ENCODE measurements at places on chromosomes 7 and 10. TPM values are rescaled to one million over a fixed set of nuclear protein-coding genes. Genes with fewer than 3 reads are reported as not detected.

DNA sequence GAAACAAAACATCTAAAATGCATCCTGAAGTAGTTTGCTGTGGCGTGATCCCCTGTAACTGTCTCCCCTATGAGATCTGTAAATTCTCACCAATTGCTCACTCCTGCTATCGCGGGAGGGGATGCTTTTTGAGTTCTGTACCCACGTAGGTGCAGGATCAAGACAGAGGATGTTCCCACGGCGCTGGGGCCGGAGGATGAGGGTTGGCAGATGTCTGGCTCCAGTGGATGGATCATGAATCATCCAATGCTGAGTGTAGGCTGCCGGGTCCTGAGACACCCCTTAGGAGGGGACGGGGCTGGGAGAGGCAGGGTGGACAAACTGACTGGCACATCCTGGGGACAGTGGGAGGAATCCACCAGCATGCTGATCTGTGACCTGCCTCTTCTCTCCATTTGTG lies 224.4 kb downstream of the USP6NL start:
- no peak for DNase-seq

DNA sequence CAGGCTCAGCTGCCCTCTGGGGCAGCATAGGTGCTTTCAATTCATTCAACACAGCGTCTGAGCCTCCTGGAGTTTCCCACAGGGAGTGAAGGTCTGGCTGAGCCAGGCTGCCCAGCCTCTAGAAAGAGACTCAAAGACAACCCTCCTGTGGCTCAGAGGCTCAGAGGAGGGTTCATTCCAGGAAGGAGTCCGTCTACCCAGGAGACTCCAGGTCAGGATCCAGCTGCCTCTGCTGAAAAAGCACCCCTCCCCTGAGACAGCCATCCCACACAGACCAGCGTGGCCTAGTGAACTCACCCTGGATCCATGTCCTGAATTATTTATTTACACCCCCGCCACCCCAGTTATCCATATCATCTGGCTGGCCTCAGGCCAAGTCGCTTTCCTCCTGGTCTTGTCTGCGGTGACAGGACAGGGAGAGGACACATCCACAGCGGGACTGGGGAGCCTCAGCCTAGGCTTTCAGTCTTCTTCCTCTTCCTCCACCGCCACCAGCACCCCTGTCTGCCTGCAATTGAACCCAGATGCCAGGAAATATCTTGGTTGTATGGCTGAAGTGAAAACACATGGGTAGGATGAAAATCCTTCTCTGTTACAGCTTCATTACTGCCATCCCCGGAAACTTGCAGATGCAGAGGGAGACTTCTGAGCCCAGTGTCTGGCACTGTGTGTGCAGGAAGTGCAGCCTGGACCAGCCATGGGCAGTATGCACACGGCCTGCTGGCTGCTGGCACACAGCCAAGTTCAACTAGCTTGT lies 44.0 kb upstream of the COL13A1 start:
- peak; percentile 44 for DNase-seq

DNA sequence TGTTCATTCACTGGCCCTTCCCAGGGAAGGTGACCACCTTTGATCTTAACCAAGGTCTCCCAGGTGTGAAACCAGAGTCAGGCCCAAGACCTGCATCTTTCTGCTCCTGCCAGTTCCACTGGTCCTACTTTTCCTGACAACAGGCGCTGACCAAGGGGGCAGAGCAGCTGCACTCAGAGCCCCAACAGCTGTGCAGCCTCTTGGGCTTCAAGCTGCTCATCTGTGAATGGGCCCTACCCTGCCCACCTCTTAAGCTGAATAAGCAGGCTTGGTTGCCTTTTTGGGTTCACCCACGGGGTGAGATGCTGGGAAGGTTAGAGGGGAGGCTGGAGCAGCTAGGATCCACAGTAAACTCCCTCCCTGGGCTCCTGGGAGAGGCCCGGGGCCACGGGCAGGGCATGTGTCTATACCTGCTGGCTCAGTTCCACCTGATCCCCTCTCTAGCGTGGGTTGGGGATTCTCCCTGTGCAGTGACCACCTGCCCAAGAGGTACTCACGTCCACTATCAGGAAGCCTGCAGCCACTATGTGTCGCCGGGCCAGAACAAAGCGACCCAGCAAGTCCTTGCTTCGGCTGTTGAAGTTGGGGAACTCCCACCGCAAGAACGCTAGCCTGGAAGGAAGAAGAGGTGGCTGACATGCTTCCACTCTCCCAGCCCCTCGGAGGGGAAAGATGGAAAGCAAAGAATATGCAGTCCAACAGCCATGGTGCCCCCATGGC lies 10.6 kb downstream of the TBRG4 start:
- DNase-seq = no peak

- DNase-seq = no peak
These were observed 46.5 kb upstream of the ITGB8 start for GRCh38 chr7:20284003-20284770.

DNA sequence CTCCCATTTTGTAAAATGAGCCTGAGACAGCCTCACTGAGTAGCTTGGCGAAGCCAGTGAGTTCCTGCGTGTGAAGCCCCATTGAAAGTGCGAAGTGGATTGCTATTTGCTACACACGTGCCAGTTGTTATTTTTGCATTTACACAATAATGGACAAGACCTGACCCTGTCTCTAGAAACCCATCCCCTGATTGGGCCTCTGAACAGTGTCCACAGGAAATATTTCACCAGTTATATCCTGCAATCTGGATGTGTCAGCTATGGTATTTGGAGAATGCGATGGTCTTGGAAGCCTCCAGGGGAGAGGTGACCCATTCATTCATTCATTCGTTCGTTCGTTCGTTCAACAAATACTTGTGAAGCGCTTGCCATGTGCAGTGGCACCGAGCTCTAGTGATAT lies 37.1 kb downstream of the COL13A1 start:
- peak; percentile 81 for DNase-seq

DNA sequence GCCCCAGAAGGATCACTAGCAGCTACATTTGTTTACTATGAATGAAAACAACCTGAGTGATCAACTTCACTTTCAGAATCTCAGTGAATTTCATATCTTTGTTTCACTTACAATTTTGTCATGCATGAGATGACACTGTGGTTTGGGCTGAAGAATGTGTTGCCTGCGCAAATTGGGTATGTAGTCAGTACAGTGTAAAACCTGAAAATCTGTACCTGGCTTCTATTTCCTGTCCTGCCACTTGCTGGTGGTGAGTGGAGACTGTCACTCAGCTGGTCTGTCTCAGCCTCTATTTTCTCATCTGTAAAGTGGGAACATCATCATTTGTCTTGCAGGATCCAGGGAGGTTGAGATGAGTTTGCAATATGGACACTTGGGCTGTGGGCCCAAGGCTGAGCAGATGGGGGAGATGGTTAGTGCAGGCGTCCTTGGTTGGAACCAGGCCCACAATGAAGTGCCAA lies 118.0 kb downstream of the WDFY4 start:
- DNase-seq = no peak

GRCh38 chr10:54799506-54799905 lies 1.5 kb downstream of the PCDH15 start:
- DNase-seq = no peak

The ACSM6 gene
- not detected for total RNA-seq

- DNase-seq = no peak
These were observed 37.2 kb downstream of the HTRA1 start for GRCh38 chr10:122498521-122498920.

GRCh38 chr7:21722371-21722770 lies 179.5 kb downstream of the DNAH11 start:
- DNase-seq = no peak

DNA sequence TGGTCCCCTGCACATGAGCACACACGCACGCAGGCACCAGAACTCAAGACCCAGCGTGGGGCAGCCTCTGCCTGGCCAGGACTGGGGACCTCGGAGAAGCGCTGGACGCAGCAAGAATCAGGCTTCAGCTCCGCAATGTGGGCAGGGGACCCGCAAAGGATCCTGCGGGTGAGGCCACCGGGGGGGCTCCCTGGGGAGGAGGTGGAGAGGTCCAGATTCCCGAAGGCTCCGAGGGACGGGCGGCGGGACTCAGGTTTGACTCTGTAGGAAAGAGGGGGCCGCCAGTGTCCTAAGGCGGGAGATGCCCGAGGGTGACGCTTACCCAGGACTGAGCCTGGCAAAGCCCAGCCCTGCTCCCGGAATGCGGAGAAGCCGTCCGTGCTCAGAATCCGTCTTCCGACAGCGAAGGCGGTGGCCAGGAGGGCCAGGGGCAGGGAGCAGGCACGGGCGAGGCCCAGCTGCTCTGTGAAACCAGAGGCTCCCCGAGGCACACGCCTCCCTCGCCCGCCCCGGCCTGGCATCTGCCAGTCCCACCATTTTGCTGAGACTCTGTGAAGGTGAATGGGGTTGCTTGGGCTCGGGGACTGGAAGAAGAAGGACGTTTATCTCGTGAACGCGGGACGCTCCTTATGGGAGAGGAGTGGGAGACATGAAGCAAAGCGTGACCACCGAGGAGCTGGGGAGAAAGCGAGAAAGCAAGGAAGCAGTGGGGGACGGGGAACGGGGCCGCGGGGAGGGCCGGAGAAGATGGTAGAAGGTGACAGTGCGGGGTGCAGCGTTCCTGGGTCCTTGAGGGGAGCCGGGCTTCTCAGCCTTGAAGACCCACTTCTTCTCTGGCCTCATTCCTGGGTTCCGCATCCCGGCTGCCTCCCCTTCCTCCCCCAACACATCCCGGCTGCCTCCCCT lies 489.2 kb downstream of the PTPRN2 start:
- DNase-seq = peak; percentile 43

DNA sequence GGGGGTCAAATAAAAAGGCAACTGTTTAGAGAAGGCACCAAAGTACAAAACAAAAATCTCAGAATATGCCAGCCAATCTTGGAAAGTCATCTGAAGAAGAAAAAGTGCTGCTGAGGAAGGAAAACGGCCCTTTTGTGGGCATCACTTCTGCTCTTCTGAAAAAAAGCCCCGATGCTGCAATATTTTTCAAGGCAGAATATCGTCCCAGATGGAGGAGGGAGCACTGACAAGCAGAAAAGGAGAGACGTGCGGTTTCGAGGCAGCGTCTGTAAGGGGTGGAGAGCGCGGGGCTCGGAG lies 959 bp upstream of the ATRNL1 start:
- DNase-seq = no peak

The ATP6V0A4 gene
- total RNA-seq = not detected

GRCh38 chr7:74183142-74183541 lies 9.0 kb downstream of the EIF4H start:
- no peak for DNase-seq

- no peak for DNase-seq
These were observed 19.4 kb downstream of the MMP21 start for GRCh38 chr10:125756196-125756595.

GRCh38 chr7:145909991-145910513 lies 206.5 kb upstream of the CNTNAP2 start:
- no peak for DNase-seq

DNA sequence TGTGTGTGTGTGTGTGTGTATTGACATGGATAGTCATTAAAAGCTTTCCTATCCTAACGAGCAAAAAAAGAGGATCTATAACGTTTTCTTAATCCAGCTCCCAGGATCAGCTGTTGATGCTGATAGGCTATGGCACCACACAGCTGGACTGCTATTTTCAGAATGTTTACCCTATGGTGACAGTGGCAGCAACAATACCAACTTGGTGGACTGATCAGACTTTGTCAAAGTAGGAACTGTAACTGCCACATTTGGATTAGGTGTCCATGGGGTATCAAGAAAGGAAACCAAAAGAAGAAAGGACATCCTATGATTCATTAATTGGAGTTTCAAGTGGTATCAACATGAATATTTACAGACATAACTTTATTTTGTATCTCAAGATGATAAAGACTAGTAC lies 2.7 kb upstream of the CLEC5A start:
- DNase-seq = no peak

DNA sequence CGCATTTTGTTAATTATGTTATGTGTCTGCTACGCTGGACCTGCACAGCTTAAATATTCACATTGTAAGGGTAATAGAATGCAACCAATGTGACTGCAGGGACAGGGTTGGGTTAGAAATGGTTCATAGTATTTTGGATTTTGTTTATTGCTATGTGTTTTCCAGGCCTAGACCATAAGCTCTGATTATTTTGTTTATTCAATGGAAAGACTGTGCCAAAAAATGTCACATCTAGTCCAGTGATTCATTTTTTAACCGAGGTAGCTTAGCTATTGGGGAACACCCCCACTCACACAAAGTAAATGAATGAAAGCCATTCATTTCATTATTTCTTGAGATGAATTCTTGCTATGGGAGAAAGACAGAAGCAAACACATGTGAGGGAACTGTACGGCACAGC lies 516.5 kb upstream of the ANKRD30A start:
- no peak for DNase-seq

DNA sequence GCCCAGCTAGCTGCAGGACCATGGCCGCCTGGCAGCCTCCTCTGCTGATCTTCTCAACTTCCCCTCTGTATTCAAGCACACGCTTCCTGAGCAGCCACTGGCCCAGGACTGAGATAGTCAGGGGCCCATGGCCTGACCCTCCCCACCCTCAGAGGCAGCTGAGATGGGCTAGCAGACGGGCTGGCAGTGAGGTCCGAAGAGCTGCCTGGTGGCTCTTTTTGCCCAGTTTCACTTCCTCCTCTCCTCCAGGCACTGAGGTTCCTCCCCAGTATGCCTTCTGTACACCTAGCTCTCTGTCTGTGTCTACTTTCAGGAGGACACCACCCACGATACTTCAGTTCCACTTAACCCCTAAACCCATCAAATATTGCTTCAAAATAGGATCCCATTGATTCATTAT lies 395.6 kb downstream of the TNS3 start:
- no peak for DNase-seq
